ENCODE measurements at places on chromosomes 12 and 14.

DNA sequence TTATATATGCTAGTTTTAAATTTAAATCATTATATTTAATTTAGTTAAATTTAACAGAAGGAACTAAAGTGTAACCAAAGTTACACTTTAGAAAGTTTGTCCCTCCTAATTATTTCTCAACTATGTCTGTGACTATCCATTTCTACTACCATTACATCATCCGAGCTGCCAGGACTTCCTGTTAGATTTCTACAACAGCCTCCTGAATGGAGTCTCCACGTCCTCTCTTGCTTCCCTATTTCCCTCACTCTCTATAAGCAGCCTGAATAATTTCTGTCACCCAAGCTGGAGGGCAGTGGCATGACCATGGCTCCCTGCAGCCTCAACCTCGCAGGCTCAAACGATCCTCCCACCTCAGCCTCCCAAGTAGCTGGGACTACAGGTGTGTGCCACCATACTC is 84.1 kb downstream of the TTC7B start:
- DNase-seq = no peak

DNA sequence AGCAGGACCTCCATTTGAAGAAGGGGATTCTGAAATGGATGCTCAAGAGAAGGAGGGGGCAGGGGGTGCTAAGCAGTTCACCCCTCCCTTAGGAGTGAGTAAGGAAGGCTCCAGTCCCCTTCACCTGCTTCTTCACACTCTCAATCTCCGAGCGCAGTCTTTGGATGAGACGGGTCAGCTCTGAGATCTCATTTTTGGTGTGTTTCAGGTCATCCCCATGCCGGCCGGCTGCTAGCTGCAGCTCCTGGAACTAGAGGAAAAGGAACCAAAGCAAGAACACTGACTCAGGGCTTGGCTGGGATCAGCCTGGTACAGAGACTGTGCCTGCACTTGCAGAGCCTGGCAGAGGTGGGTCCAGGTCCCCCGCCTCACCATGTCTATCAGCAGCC is 7.3 kb downstream of the KRT73 start:
- DNase-seq = peak; percentile 8

- DNase-seq = no peak
Observed at GRCh38 chr14:72638021-72638420, 255.9 kb downstream of the DPF3 start.

DNA sequence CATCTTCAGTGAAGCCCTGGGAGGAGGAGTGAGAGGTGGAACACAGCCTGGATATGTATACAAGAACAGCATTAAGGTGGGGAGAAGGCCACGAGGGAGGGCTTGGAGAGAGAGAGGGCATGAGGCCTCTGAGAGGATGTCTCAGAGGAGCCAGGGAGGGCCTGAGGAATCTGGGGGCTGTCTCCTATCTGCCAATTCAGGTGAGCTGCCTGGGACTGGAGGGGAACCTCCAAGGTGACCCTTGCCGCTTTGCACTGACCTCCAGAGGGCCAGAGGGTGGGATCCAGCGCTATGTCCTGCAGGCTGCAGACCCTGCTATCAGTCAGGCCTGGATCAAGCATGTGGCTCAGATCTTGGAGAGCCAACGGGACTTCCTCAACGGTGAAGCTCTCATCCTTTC is 4.4 kb downstream of the ARHGEF25 start:
- DNase-seq = no peak

DNA sequence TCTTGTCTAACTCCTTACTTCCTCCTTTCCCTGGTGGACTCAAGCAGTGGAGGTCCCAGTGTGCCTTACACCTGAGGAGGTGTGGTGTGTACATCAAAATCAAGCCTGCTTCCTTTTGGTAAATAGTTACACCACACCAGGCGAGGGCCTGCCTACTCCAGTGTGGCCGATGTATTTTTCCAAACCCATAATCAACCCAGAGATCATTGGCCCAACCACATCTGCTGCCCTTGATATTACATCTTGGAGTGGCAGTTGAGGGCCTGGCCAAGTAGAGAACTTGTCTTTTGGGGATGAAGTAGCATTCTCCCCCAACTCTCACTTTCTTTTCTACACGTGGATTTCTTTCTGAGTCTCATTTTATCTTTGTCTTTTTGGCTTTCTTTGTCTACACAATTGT is 187.4 kb downstream of the EFCAB11 start:
- no peak for DNase-seq

Data from D341Med (cell line).